Stimulated activated CD4-positive, alpha-beta T cell treated with anti-CD3 and anti-CD28 coated beads, Interleukin-4, amount 100 ng/mL, for 1 hour (primary cell): ENCODE measurements at places on chromosomes 2 and 18.
A peak's percentile ranks its signal among the peaks of the same experiment; 100 is the strongest.

DNA sequence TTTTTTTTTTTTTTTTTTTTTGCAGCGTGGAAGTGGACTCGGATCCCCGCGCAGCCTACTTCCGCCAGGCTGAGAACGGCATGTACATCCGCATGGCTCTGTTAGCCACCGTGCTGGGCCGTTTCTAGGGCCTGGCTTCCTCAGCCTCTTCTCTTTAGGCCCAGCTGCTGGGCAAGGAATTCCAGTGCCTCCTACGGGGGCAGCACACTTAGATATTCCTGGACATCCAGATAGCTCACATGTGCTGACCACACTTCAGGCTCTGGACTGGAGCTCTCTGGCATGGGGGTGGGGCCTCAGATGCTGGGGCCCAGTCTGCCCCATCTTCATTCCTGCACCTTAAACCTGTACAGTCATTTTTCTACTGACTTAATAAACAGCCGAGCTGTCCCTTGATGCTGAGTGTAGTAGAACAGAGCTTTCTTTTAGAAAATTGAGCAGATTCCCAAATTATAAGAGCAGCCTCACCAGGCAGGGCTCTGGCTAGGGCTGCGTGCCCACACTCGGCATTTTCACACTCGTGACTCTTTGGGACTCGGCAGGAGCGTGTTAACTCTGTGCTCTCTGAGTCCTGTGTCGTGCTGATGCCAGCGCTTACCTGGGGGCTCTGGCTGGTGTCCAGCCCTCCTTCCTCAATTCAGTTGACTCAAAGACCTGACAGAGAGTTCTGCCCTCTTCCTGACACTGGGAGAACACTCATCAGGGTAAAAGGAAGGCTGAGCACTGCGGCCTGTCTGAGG, 19.3 kb downstream of the SLC30A3 start:
- DNase-seq = no peak

DNA sequence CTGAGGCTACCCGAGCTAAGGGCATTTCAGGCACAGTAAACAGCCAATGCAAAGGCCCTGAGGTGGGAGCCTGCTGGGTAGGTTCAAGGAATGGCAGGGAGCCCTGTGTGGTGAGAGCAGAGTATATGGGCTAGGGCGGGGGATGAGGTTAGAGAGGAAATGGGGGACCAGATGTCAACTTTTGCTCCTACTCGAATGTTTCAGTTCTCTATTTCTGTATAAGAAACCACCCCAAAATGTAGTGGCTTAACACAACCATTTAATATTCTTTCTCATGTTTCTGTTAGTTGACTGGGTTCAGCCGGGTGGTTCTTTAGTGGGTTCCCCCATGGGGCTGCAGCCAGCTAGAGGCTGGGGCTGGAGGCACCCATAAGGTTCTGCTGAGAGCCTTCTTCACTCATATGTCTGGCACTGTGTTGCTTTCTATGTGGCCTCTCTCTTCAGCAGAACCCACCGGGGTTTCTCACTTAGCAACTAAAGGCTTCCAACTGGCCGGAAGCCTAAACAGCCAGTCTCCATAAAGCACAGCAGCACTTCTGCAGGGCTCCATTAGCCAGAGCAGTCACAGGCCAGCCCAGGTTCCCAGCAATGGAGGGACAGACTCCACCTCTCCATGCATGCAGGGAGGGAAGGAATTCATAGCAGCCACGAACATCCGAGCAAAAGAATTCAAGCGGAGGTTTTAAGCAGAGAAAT, 5.6 kb upstream of the ATOH8 start:
- no peak for DNase-seq

DNA sequence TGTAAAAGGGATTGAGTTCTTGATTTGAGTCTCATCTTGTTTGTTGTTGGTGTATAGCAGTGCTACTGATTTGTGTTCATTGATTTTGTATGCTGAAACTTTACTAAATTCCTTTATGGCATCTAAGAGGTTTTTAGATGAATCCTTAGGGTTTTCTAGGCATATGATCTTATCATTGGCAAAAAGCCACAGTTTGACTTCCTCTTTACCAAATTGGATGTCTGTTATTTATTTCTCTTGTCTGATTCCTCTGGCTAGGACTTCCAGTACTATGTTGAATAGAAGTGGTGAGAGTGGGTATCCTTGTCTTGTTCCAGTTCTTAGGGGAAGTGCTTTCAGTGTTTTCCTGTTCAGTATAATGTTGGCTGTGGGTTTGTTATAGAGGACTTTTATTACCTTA, 4.8 kb downstream of the ANKAR start:
- DNase-seq = no peak

- DNase-seq = no peak
Measured at GRCh38 chr2:66212749-66213148, 222.2 kb upstream of the MEIS1 start.

DNA sequence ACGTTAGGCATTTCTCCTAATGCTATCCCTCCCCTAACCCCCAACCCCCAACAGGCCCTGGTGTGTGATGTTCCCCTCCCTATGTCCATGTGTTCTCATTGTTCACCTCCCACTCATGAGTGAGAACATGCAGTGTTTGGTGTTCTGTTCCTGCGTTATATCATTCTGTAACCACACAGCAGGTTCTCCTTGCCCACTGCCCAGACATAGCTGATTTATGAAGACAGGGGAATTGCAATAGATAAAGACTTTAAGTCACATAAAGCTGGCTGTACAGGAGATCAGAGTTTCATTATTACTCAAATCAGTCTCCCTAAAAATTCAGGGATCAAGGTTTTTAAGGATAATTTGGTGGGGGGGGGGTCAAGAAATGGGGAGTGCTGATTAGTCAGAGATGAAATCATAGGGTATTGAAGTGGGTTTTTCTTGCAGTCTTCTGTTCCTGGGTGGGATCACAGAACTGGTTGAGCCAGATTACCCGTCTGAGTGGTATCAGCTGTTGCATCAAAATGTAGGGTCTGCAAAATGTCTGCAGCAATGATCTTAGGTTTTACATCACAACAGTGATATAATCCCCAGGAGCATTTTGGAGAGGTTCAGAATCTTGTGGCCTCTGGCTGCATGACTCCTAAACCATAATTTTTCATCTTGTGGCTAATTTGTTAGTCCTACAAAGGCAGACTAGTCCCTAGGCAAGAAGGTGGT, 392.1 kb upstream of the KCNJ3 start:
- DNase-seq = no peak

GRCh38 chr2:1480671-1481076, 67.4 kb downstream of the TPO start:
- DNase-seq = no peak

GRCh38 chr2:12672711-12673315, 43.9 kb upstream of the TRIB2 start:
- no peak for DNase-seq

DNA sequence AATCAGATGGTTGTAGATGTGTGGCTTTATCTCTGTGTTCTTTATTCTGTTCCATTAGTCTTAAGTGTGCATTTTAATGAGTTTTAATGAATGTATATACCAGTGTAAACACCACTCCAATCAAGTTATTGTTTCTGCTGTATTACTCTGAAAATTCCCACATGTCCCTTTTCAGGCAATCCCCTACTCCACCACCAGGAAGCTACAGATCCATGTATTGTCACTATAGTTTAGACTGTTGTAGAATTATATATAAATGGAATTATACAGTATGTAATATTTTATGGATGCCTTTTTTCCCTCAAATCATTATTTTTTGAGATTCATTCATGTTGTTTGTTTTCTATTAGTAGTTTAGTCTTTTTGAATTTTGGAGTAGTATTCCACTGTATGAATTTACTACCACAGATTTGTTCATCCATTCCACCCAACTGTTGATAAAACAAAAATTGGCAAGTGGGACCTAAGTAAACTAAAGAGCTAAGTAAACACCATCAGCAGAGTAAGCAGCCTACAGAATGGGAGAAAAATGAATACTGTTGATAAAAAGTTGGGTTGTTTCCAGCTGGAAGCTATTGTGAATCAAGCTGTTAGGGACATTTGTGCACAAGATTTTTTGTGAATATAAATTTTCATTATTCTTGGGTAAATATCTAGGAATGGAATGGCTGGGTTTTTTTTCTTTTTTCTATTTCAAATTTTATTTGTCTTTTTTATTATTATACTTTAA, 262.0 kb downstream of the CAMKMT start:
- no peak for DNase-seq

DNA sequence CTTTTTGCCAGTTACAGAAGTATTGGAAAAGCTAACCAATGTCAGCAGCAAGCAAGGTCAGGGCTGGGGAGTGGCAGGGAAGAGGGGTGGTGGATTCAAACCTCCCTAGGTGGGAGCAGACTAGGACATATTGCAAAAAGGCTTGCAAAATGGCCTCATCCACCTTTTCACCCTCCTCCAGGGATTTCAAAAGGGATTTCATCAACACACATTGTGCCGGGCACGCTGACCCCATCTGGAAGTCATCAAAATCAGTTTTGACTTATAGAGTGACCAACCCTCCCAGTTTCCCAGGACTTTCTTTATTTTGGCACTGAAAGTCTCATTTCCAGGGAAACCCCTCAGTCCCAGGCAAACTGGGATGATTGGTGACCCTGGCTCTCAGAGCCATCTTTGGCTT, 94.7 kb downstream of the BIN1 start:
- DNase-seq = no peak

DNA sequence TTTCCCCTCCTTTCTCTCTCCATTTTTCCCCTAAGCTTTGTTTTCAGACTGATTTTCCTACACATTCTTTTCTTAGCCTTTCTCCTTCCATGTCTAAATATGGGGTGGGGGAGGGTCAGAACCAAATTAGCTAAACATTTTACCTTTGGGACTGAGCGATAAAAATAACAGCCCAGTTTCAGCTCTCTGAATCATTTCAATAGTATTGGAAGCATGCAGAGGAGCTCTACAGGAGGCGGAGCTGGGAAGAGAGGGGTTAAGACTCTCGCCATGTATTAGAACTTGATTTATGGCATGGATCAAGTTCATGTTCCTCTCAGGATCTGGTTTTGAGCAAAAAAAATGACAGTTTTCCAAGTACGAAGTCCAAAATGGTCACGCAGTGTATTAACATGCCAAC, 109.1 kb downstream of the CPO start:
- no peak for DNase-seq

DNA sequence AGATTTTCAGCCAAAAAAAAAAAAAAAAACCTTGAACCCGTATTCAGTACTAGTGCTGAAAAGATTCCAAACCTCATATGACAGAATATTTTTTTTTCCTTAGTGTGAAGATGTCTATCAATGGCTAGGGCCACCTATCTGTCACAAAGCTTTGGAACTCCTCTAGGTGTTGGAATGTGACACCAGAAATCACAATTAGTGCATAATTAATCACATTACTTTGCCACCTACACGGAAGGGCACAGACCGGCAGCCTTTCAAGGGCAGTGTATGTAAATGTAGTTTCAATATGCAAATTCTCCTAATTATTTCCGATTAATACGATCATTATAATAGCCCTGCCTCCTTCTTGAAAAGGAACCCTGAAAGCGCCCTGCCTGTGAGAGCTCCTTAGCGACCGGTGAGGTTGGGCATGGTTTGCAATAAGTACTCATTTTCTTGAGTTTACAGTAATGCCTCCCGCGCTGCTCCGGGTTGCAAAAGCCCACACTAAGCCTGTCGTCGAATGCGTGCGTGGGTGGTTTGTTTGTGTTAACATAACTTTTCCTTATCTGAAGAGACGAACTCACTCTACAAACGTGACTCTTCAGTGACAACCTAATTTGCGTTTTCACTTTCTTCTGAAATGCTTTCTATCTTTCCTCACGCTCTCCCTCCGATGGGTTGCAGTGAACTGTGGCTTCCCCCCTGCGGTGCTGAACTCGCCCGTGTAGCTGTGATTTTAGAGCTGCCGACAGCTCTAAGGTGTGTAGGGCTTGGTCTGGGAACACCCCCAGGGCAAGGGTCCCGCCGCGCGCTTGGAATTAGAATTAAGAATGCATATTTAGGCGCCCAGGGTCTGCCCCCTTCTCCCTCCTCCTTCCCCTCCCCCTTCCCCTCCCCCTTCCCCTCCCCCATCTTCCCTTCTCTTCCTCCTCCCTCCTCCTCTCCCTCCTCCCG, 765 bp upstream of the ID2 start:
- peak; percentile 88 for DNase-seq

DNA sequence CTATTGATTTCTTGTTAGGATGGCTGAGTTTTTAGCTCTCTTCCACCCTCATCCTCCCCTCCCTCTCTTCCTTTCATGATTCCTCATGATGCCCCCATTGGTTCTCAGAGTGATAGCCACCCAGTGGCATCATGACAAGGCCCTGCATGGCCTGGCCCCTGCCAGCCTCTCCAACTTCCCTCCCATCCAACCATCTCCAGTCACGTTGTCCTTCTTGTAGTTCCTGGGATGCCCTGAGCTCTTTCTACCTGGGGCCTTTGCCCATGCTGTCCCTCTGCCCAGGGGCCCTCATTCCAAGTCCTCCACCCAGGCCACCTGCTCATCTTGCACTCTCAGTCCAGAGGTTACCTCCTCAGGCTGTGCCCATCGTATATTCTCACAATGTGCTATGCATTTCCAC, 247.5 kb downstream of the TFCP2L1 start:
- no peak for DNase-seq

- no peak for DNase-seq
Measured at GRCh38 chr2:39510140-39510539, 73.1 kb upstream of the MAP4K3 start.

DNA sequence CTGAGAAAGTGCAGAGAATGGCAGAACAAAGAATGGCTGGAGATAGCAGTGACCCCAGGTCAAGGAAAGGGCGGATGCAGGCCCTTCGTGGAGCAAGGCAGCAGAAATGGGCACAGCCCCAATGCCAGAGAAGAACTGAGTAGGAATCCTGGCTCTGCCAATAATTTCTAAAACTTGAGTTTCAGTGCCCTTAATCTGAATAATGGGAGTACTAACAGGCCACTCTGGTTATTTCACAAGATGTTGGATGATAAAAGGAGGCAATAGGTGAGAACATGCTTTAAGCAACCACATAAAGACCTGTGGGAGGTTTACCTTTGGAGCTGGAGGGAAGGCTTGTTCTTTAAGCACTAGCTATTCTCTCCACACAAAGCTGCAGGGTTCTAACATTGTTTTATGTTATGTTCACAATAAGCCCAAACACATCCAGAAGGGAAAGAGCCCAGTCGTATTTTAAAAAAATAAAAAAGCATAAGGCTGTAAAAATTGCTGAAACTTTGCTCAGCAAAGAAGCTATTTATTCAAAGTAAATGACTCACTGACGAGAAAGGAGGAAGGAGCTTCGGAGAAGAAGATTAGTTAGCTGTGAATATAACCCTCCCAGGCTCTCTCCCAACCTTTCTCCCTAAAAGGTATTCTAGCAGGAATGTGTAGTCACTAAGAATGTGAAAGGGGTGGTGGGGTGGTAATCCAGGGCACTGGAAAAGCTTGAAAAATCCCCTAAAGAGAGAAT, 470.2 kb downstream of the TXNL1 start:
- no peak for DNase-seq

- no peak for DNase-seq
Measured at GRCh38 chr18:62438402-62438801, 84.4 kb upstream of the ZCCHC2 start.

GRCh38 chr2:69299772-69300516, 87.1 kb downstream of the GFPT1 start:
- no peak for DNase-seq

GRCh38 chr2:177174486-177174885, 38.1 kb upstream of the HNRNPA3 start:
- DNase-seq = no peak
